Mammary epithelial cell (primary cell): ENCODE measurements at places on chromosomes 5 and 9. TPM values are rescaled to one million over a fixed set of nuclear protein-coding genes. Genes with fewer than 3 reads are reported as not detected.
A peak's percentile ranks its signal among the peaks of the same experiment; 100 is the strongest.

The OLFML2A gene
- 4.2 and 4.9 TPM in 2 replicates for total RNA-seq

The POLR3G gene
- 6.5 TPM for total RNA-seq

The DOCK8 gene
- total RNA-seq, result 5.0 TPM

The TNFSF8 gene
- total RNA-seq, result not detected

The GLDC gene
- 1.2 and 1.9 TPM in 2 replicates for total RNA-seq

The SHC3 gene
- total RNA-seq, result 0.08 and 0.09 TPM in 2 replicates

The PKD2L2 gene
- total RNA-seq, result not detected in 2 replicates

DNA sequence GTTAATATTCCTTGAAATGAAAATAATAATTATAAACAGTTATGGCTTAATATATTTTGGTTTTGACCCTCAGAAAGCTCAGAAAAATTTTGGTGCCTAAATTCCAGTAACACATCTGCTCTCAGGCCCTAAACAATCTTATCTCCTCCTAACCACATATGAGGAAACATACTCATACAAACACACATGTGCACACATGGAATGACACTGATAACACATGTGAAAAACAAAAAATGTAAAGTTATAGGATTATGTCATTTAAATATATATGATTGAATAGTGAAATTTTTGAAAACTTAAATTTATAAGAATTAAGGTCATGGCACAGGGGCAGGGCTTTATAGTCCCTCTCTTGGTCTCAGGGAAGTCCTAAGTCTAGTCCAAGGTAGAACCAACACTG is 127.2 kb upstream of the TRPC7 start:
- DNase-seq, result no peak

GRCh38 chr5:90368454-90369246 is 40.9 kb downstream of the CETN3 start:
- no peak for DNase-seq

- DNase-seq, result no peak
Measured at GRCh38 chr5:151047814-151048425, 27.5 kb downstream of the GPX3 start.

GRCh38 chr9:109043578-109043977 is 30.3 kb upstream of the CTNNAL1 start:
- DNase-seq, result no peak

GRCh38 chr9:122897969-122898368 is 7.2 kb downstream of the RC3H2 start:
- peak; percentile 49 for DNase-seq

GRCh38 chr9:13432904-13433303 is 153.4 kb upstream of the MPDZ start:
- no peak for DNase-seq
